DMS 273 treated with DMSO at 0.1 percent for 48 hours (cell line): ENCODE measurements at places on chromosomes 3 and 15.

DNA sequence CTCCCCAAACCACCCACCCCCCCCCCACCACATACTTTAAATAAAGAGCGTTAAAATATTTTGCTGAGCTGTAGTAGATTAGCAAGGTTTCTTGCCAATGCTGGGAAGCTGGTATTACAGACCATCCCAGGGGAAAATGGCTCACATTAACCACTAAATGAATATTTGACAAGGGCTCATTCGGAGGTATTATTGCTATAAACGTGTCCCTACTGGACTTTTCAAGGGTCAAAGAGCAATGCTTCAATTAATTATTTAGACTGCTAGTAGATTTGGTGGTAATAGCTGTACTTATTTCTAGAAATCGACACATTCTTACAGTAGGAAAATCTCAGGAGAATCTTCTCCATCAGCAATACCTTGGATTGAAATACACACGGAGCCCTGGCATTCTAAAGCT, 5.2 kb downstream of the SOX2 start:
- no peak for DNase-seq

DNA sequence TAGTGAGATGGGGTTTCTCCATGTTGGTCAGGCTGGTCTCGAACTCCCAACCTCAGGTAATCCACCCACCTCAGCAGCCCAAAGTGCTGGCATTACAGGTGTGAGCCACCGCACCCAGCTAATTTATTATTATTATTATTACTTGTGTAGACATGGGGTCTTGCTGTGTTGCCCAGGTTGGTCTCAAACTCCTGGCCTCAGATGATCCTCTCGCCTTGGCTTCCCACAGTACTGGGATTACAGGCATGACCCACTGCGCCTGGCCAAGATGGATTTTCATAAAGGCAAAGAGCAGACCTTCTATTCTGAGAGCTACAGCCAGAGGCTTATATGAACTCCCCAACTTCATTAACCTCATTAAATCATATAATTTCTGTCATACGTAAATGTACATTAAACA, 17.2 kb downstream of the PTPN9 start:
- DNase-seq, result no peak

GRCh38 chr3:130470126-130470525, 46.9 kb upstream of the COL6A6 start:
- DNase-seq, result no peak

DNA sequence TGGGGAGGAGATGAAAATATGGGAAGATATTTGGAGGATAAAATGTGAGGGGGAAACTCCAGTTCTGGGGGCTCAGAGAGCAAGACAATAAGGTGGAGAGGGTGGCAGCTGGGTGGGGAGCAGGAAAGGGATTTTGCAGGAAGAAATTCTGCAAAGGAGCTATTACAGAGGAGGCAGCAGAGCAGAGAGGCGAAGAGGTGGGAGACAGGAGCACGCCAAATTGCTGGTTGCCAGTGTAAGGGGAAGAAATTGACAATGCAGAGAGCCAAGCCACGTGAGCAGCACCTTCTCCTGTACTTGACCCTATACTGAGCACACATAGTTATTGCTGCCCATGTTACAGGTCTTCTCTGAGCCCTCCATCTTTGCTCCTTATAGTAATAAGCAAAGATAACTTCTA, 190.3 kb upstream of the ONECUT1 start:
- no peak for DNase-seq

DNA sequence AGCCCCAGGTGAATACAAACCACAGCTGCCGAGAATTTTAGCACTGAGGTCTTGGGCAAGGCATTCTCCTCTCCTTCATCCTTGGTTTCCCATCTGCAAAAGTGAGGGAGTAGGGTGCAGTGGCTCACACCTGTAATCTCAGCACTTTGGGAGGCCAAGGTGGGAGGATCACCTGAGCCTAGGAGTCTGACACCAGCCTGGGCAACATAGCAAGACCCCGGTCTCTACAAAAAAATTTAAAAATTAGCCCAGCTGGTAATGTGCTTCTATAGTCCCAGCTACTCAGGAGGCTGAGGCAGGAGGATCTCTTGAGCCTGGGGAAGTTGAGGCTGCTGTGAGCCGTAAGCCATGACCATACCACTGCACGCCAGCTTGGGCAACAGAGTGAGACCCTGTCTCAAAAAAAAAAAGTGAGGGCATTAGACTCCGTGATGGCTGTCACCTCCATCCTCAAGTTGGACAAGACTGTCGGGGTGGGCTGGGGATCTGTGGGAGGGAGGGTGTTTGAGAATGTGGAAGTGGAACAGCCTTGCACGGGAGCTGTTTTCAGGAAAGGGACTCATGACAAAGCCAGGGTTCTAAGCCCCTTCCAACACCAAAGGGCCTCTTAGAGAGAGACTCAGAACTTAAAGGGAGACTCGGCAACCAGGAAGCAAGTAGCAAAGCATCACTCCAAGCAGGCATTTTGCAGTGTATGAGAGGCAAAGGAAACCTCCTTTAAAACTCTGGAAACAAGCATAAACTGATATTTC, 46.0 kb upstream of the FURIN start:
- no peak for DNase-seq

DNA sequence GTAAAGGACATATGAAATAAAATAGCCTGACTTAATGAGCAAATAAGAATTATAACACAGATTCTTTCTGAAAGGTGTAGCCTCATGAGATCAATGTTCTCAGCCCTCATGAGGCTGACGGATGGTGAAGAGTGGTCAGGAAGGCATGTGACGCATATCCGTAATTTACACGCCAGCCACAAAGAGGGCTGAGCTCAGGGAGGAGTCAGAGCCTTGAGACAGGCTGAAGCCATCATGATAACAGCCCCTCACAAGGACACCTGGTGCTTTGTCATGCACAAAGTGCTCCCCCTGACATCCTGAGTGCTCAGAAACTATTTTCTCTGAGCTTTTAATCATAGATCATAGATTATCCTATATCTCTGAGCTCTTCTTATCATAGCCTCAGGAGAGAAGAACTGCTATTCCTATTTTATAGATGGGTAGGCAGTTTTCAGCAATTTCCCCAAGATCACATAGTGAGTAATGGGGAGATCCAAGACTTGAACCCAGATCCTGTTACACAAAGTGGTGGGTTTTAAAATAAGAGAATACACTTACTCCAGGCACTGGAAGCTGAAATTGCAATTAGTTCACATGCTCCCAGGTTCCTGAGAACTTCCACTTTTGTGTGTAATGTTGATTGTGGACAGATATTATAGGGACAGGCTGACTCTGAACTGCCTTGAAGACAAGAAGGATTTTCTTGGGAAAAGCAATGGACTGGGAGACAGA, 267.1 kb downstream of the RPLP1 start:
- DNase-seq, result no peak

DNA sequence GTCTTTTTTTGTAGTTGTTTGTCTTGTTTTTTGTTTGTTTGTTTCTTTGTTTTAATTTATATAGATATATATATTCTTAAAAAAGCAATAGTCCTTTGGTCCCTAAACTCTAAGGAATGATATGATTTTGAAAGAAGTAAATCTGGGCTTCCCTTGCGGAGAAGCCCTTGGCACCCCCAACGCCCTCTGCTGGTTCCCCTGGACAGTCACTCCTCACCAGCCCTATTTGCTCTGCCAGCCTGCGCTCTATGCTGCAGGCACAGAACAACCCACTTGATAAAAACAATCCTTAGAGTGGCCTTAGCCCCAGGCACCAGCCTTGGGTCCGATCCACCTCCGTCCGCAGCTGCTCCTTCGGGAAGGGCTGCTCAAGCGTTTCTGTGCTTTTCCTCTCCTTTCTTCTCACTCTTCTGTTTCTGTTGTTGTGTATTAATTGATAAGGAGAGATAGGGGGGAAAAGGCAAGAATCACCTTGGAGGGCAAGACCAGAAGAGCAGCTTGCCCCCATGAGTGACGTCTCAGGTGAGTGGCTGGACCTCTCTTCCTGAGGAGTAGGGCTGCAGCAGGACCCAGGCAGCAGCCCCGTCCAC, 13.7 kb upstream of the PARP6 start:
- DNase-seq, result no peak

- no peak for DNase-seq
These were observed 80.6 kb downstream of the ARIH1 start for GRCh38 chr15:72554471-72555425.

GRCh38 chr3:73188707-73189106, 127.2 kb downstream of the EBLN2 start:
- DNase-seq, result no peak

- DNase-seq, result no peak
These were observed 62.9 kb downstream of the CDIN1 start for GRCh38 chr15:36642311-36642710.

- no peak for DNase-seq
These were observed 256.5 kb upstream of the CBLB start for GRCh38 chr3:106125321-106125720.

GRCh38 chr15:64344651-64345294, 11.2 kb downstream of the CSNK1G1 start:
- DNase-seq, result no peak

DNA sequence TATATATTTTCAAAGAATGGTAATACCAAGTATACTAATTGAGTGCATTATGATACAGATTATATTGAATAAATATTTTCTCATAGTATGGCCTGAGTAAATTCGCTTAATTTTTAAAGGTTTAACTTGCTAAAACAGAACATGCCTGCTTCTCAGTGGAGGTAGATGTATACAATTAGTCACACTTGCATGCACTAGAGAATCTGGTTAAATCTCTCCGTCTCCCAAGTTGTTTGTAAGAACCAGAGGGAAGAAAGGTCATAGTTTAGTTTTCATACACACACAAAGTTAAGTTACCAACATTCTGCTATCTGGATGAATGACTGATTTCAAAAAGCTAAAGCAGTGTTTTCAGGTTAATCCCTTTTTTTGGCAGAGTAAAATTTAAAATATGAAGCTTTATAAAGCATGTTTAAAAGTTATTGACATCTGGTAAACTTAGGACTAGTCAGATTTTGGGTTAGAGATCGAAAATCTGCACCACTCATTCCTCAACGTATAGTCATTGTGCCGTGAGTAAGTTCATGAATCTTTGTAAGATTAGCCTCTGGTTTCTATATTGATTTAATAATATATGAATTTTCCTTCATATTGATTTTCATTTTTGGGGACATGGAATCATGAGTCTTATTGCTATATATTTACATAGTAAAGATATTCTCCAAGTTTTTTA, 117.6 kb upstream of the SAMMSON start:
- DNase-seq, result no peak

GRCh38 chr3:46112984-46113383, 85.7 kb upstream of the XCR1 start:
- DNase-seq, result no peak

GRCh38 chr15:40037721-40038120, 1.3 kb downstream of the SRP14 start:
- DNase-seq, result no peak

- no peak for DNase-seq
These were observed 330.2 kb downstream of the EPHB1 start for GRCh38 chr3:135125171-135125801.

DNA sequence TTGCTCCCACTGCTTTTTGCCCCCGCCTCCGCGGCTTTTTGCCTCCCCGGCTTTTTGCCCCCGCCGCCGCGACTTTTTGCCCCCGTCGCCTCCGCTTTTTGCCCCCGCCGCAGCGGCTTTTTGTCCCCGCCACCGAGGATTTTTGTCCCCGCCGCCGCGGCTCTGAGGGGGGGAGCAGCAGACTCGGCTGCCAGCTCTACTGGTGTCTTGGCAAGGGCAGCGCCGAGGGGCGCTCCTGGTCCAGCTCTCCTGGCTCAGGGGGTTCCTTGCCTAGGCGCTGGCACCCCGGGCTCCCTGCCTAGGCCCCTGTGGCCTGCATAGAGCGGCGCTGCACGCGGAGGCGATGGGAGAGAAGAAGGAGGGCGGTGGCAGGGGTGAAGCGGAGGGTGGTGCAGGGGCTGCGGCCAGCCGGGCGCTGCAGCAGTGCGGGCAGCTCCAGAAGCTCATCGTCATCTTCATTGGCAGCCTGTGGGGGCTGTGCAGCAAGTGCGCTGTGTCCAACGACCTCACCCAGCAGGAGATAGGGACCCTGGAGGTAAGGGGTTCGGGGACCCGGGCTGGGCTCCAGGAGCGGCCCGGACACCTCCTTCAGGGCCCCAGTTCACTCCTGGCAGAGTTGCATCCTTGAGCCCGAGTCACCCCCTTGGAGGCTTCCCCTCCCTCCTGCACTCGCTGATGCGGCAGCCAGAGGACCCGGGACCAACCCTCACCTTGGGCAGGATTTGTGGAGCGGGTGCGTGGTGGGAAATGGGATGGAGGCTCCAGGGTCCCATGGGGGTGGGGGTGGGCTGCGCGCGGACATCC, 642.4 kb downstream of the GOLGA6L6 start:
- no peak for DNase-seq

- no peak for DNase-seq
These were observed 766.5 kb upstream of the CFAP20DC start for GRCh38 chr3:59816312-59816711.
